ENCODE measurements at places on chromosomes 5 and 9.

DNA sequence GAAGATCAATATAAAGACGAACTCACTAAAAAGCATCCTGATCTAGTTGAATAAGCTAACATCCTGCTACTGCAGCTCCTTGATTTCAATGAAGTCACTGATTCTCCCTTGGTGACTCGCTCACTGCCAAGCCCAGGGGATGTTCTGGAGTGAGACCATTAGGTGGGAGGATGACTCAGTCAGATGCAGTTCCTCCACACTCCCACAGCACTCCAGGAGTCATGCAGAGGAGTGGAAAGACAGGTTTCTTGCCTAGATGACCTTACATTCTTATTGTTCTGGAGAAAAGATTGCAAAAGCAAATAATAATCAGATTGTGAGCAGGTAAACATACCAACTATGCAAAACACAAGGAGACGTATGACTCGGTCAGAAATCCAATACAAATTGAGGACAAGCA, 15.3 kb downstream of the GCNT4 start:
- no peak for DNase-seq

GRCh38 chr5:64775291-64775690, 6.6 kb downstream of the CWC27 start:
- DNase-seq = no peak

DNA sequence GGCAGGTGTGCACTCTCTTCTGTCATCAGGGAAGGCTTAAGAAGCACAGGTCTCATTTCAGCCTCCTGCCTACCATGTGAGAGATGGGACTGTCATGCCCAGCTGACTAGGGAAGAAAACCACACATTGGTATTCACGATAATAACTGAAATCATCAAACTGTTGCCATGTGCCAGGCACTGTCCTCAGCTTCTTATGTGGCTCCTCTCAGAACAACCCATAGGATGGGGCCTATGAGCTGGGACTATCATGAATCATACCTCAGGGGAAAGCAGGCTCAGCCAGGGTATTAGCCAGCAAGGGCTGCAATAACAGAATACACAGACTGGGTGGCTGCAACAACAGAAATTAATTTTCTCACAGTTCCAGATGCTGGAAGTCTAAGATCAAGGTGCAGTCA, 3.3 kb downstream of the AFAP1L1 start:
- no peak for DNase-seq

- DNase-seq = no peak
Measured at GRCh38 chr9:130138791-130139190, 33.4 kb upstream of the NCS1 start.

- no peak for DNase-seq
Measured at GRCh38 chr9:114384836-114385396, 2.9 kb downstream of the AKNA start.

- DNase-seq = no peak
Measured at GRCh38 chr9:112789891-112790774, 39.6 kb downstream of the SNX30 start.

DNA sequence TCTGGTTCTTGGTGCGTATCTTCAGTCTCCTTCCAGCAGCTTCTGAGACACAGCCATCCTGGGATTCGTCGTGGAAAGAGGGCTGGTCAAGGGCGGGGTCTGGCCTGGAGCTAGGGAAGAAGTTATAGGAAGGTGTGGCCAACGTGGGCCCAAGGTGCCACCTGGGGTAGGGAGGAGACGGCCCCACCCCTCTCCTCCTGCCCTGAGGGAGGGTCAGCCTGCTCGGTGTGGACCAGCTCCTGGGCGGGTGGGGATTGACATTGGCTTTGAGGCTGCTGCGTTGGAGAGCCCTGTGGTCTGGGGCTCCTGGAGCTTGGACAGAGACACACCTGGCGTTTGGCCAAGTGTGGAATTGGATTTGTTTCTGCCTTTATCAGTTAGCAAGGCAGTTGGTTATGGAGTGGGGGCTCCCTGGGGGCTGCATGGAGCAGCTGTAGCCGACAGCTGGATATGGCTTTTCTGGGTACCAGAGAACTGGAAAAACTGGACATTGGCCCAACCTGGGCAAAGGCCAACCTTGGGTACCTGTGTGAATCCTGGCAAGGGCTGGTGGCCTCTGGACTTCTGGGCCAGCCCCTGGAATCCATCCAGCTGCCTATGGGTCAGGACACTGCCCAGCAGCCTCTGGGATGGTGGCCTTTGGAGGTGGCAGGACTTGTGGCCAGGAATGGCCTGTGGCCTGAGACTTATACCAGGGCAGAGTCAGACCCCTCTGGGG, 75.7 kb upstream of the PPP1R26 start:
- DNase-seq = no peak

DNA sequence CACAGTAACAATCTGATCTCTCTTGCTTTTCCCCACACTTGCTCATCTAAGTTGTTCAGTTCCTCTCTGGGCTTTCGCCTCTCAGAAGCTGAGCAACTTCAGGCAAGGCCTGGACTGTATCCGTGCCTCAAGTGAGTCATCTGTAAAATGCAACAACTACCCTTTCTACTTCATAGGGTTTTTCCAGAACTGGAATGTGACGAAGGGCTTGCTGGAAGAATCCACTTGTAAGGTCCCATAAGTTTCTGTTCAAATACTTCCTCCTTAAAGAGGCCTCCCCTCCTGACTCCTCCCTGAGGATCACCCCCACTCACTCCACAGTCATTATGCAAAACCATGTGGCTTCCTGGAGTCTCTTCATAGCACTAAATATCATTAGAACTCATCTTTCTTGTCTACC, 17.5 kb upstream of the INSYN2B start:
- DNase-seq = no peak

DNA sequence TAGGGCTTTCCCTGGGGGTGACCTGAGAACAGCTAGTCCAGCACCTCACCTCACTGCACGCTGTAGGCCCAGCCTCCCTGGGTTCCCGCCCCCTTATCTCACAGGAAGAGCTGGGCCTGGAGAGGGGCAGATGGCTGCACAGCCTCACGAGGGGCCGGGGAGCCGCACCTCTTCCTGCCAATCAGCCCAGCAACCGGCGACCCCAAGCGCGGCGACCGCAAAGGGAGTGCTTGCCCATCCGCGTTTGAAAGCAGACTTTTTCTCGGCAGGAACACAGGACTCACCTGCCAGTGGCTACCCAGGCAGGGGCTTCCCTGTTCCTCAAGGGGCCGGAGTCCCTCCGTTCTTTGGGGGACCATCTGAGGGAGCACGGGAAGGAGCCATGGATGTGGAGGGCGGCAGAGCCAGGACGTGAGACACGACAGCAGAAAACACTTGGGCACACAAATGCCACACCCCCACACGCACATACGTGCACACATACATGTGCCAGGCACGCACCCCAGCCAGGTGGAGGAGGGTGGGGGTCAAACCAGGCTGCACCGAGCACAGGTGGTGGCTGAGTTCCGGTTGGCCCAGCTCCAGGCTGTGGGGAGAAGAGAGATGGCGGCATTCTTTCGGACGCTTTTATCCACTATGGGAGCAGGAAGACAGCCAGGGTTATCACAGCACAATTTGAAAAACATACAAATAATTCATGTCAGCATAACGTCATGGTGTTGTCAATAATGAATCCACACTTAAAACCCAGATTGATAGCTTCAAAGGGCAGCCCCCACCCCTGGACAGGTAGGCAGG, 11.3 kb downstream of the TMEM250 start:
- DNase-seq = no peak

- DNase-seq = no peak
Measured at GRCh38 chr5:37771203-37771611, 68.6 kb downstream of the GDNF start.

- no peak for DNase-seq
Measured at GRCh38 chr9:8613346-8613825, 813.8 kb upstream of the DMAC1 start.

- no peak for DNase-seq
Measured at GRCh38 chr5:14595189-14595588, 13.6 kb downstream of the OTULINL start.

DNA sequence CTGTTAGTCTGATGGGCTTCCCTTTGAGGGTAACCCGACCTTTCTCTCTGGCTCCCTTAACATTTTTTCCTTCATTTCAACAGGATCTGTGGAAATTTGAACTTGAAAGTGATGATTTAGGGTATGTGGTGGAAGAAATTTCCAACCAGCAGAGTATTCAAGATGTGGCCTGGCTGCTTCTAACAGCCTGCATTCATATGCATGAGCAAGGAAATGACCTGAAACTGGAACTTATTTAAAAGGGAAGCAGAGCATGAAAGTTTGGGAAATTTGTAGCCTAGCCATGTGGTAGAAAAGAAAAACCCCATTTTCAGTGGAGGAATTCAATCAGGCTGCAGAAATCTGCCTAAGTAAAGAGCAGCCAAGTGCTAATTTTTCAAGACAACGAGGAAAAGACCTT, 41.7 kb downstream of the UNC13B start:
- no peak for DNase-seq

DNA sequence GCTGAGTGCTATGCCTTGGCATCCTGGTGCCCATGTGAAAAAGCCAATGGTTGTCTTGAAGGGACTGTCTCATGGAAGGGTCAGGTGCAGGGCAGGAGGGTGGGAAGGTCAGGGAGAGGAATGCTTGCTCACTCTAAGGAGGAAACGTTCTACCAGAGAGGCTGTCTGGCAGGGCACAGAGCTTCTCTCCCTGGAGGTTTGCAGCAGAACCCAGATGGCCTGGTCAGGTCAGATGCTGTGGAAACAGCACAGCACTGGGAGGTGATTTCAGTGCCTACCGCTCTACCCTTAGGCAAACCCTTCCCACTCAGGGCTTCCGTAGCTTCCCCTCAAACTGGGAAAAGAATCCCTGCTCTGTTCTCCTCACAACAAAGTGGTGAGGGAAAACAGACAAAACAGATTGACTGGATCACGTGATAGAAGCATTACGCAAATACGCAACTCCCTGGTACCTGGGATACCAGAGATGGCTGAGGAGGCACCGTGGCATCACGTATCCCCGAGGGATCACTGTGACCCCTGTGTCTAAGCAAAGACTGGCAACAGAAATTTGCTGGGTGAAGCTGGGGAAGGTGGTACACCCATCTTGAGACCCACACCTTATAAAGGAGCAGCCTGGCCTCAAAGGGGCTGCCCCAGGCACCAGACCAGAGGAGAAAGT, 3.9 kb upstream of the MGAT1 start:
- DNase-seq = no peak

DNA sequence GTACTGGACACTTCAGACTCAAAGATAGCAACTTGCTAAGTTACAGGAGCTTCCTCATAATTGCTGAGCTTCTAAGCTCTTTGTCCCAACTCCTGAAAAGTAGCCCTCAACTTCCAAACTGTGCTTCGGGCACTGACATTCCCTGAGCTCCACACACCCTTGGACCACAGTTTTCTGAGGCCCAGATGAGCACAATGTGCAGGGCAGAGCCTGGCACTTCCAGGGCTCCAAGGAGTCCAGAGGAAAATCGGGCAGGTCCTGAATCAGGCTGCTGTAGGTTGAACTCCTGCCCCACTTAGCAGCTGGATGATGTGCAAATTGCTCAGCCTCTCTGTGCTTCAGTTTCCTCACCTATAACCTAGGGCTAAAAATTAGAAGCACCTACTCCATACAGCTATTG, 54.6 kb upstream of the KCNIP1 start:
- no peak for DNase-seq

GRCh38 chr9:88373045-88373444, 15.2 kb upstream of the SPIN1 start:
- DNase-seq = no peak

DNA sequence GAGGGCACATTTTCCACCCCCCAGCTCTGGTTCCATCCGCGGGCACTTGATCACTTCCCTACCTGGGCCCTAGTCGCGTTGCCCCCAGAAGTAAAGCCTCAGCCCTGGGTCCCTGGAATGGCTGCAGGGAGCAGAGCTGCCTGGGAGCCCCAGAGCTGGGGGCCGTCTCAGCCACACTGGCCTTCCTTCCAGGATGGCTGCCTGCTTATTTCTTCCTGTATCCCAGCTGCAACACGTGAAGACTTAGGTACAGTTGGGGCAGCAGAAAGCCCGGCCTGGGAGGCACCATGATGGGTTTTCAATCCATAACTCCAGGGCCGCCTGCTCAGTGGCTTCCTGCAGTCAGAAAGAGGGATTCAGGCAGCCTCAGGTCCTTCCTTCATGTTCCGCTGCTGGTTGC, 232.3 kb downstream of the IRX2 start:
- no peak for DNase-seq

DNA sequence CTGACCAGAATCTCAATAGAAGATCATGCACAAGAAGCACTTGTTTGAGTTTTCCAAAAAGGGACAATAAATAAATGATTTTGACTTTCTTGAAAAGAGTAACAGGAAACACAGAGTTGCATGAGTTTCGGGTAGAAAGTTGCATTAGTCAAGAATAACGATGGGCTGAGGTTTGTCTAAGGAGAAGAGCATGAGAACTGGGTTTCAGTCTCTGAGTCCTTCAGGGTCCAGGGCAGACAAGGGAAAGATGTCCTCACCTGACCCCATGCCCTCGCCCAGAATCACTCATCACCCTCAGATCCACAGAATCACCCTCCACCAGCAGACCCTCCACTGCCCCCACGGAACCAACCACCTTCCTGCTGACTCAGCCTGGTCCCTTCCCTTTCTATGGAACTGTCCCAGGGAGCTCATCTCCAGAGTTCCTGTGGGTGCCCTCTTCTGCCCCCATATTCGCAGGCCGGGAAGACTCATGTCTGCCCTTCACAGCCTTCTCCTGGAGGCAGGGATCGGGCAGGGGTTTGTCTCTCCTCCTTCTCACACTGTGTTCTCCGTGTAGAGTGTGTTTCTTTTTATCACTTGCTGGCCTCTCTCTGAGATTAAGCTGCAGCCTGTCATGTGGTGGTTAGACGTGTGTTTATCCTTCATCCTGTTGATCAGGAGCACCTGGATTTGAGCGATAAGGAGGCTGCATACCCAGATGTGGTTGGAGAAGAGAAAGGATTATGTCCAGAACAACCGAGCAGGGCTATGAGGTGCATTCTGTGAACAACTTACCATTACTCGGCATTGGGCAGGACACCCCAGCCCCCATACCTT, 442.6 kb downstream of the MAT2B start:
- no peak for DNase-seq

- DNase-seq = no peak
Measured at GRCh38 chr9:131312822-131313770, 23.6 kb downstream of the PLPP7 start.

DNA sequence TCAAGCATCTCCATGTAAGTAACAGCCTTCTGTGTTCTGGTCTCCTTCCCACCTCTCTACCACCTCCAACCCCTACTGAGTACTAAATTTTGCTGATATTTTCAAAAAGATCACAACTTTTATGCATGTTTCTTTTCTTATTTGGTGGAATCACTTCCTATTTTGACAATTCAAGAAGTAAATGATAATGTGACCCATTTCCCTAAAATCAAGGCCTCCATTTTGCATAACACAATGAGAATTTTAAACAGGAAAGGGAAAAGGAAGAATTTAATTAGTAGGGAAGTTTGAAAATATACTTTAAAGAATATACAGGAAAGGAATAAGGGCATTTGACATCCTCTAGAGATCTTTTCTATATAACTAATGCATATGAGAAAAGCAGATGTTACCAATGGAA, 212.9 kb upstream of the RASA1 start:
- no peak for DNase-seq

DNA sequence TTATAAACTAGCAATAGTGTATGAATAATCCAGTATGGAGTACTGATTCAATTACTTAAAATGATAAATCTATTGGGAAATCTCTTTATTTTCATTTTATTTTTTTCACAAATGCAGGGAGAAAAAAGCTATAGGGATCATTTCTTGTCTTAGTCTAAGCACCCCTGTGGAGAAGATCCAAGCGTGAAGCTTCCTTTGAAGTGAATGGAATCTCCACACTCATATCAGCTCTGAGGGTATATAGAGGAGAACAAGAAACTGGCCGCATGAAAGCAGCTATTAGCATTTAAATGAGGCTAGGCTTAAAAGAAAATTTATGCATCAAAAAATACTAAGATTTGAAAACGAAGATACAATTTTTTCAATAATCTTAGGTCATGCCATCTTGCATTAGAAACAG, 12.9 kb upstream of the PAM start:
- DNase-seq = no peak
